Endodermal cell (in vitro differentiated cells): ENCODE measurements at places on chromosomes 12 and 14.

DNA sequence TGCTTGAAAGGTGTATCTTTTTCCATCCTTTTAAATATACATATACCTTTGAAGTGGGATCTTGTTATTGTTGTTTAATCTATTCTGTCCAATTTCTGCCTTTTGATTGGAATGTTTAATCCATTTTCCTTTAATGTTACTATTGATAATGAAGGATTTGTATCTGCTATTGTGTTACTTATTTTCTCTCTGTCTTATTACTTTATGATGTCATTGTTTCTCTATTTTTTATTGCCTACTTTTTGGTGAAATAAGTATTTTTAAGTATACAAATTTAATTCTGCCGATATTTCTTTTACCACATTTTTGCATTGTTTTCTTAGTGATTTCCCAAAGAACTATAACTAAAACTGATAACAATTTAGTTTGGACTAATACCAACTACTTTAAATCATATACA, 121.8 kb downstream of the RASSF9 start:
- no peak for DNase-seq

- DNase-seq: peak; percentile 56
Observed at GRCh38 chr12:47067771-47068431, 11.5 kb upstream of the PCED1B start.

DNA sequence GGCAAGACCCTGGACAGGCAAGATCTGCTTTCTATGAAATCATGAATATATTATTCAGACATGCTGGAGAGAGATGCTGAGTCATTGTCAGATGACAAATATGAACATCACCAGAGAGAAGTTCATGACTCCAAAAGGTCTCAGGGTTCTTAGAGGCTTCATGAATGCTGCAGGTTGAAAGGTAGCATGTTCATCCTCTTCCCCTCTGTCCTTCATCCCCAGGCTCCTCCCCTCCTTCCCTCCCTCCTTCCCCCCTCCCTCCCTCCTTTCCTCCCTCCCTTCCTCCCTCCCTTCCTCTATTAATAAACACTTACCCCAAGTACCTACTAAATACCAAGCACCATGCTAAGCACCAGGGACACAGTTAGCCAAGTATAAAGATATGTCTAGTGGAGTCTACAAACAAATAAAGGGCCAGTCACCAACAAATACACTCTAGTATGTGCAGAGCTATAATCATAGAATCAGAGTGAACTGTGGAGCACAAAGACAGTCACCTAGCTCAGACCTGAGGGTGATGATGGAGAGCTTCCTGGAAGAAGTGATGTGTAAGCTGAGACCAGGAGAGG, 46.2 kb downstream of the RPH3A start:
- DNase-seq: no peak

GRCh38 chr14:32508281-32508680, 179.2 kb downstream of the AKAP6 start:
- no peak for DNase-seq

GRCh38 chr12:121468499-121468801, 68.5 kb downstream of the RNF34 start:
- DNase-seq: peak; percentile 58

DNA sequence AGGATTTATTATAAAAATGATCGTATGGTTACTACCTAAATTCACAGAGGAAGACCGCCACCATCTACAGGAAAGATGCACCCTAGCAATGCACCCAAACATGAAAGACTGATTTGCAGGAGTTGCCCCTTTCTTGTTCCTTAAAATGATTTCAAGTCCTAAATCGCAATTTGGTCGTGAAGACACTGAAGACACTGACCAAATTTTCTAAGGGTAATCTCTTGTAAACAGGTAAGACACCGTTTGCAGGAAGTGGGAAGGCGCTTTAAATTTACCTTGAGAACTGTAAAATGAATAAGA, 1.0 kb downstream of the SOS2 start:
- no peak for DNase-seq

GRCh38 chr12:115574826-115575225, 702.7 kb downstream of the MED13L start:
- no peak for DNase-seq

DNA sequence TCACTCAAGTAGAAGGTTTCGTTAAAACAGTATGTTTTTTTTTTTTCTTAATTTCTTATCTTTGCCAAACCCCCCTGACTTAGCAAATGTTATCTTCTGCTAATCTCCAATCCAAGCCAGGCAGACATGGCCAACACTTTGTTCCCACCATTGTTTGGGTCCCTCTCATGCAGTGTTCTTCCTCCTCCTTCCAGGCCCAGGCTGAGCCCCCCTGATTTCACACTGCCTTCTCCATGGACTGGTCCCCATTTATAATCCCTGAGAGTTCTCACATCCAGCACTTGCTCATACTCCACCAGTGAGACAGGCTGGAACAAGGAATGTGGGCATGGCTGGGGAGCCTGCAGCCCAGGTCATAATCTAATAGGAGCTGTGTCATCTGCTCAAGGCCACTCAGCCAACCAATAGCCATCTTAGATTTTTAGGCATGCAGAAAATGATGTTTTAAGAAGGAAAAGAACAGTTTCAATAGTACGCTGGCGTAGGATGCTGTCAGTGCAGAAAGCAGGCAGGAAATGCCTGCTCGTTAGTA, 238.4 kb upstream of the CCDC196 start:
- peak; percentile 64 for DNase-seq
